Testis (tissue), 5 donors: ENCODE measurements at places on chromosomes 12 and 14.

DNA sequence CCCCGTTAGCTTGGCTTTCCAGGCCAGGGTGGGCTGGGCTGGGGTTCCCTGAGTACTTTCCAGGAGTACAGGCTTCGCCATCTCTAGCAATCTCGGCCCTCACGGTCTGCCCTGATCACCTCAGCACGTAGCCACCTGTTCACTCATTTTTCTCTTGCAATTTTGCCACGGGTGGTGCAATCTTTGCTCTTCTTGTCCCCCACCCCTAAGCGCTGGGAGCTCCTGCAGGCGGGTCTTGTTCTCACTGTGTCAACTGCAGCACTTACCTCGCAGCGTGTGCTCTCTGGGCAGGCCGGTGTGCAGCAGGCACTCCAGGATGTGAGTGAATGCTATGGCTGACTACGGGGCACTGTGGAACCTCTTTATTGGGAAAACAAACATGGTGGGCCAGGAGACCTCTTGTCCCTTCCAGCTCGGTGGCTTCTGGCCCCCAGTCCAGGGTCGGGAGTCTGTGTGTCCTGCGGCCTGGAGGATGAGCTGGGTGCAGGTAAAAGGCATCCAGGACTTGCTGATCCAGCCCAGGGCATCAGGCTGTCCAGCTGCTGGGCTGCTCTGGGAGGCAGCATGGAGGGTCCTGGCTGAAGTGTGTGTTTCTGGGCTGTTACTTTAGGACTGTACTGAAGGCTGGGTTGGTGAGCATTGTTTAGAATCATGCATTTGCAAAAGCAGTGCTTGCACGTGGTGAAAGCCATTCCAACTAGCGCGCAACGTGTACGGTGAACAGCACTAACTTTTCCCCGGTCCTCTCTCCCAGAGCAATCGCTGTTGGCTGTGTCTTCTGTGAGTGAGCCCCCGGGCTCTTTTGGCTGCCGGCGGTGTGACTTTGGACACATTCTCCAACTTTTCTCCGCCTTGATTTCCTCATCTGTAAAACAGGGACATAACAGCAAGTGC lies 1.5 kb upstream of the ULK1 start:
- no peak for DNase-seq

- DNase-seq, result no peak
These were observed 64.4 kb downstream of the WSCD2 start for GRCh38 chr12:108193493-108193892.

- no peak for DNase-seq
These were observed 188.1 kb downstream of the RGS6 start for GRCh38 chr14:72120315-72120714.

GRCh38 chr12:53208877-53209463 lies 1.9 kb upstream of the ITGB7 start:
- no peak for DNase-seq
